ENCODE measurements at places on chromosomes 2 and 18.

- no peak for DNase-seq
Observed at GRCh38 chr18:48481092-48481491, 57.7 kb upstream of the CTIF start.

DNA sequence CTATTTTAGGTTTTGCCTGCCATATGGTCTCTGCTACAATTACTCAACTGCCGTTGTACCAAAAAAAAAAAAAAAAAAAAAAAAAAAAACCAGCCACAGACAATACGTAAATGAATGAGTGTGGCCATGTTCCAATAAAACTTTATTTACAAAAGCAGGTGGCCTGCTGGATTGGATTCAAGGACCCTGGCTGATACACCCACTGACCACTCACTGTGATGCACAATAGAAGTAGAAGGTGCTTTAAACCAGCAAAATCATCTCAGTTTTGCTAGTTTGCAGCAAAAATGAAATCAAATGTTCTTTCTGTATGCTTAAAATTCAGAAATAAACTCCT lies 137.4 kb downstream of the AKAIN1 start:
- DNase-seq: no peak

- DNase-seq: peak; percentile 38
Observed at GRCh38 chr2:204538182-204539018, 6.9 kb upstream of the PARD3B start.

DNA sequence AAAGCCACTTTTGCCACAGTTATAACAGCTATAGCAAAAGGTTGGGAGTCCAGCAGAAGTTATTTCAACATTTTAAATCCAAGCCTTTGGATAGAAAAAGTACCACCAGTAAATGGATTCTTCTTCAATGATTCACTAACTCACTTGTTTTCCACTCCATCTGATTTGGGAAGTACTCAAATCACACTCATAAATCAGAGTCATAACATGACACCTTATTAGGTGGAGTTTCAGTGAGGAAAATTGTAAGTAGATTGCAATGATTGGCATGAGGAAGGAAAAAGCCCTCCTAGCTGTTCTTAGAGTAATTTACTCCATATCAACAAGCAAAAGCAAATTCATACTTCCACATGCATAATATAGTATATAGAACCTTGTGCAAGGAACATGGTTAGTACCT lies 132.9 kb downstream of the NR4A2 start:
- no peak for DNase-seq

DNA sequence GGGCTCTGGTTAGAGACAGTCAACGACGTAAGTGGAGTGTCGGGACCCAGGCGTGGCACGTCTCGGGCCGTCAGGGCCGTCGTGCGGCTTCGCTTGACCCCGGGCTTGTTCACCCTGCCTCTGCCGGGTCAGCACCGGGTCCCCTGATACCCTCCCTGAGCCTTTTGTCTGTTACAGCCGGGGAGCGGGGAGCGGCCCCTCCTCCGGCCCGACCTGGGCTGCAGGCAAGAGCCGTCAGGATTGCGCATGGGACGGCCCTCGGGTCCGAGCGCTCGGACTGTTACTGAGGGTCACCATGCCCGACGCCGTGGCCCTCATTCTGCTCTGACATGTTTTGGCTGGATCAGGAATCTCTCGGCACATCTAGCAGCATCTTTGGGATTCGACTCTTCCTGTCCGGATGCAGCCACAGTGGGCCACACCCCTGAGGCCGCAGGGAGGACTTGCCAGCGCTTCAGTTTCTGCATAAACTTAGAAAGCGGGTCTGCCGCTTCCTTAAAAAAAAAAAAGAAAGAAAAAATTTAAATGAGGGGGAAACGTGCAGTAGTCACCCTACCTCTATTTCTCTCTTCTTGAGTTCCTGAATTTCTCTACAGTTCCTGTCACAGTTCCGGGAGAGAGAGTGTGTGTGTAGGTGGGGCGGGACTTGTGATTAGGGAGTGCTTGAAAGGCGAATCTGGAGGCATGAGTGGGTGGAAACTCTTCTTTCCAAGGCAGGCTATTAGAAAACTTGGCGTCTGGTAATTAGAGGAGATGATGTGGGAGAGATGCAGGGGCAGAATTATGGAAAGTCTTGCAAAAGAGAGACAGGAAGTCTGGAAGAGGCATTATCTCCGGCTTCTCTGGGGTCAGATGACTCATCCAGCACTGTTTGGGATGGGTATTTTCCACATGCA lies 909 bp downstream of the TMEM87B start:
- peak; percentile 26 for DNase-seq

DNA sequence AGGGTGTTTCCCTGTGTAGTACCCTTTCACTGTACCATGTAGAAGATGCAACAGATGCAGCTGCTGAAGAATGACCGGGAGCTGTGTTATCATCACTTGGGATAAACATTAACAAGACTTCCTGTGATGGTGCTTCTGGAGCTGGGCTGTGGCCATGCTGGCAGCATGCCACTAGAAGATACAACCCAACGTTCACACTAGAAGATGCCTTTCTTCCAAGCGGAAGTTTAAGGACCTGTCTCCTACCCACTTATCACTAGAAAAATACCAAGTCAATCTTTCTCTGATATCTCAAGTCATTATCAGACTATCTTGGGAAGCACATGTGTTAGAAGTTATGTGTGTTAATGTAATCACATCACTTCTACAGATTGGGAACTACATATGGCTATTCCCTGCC lies 953.5 kb downstream of the CNTNAP5 start:
- no peak for DNase-seq
